ENCODE measurements at places on chromosomes 12 and 14.

DNA sequence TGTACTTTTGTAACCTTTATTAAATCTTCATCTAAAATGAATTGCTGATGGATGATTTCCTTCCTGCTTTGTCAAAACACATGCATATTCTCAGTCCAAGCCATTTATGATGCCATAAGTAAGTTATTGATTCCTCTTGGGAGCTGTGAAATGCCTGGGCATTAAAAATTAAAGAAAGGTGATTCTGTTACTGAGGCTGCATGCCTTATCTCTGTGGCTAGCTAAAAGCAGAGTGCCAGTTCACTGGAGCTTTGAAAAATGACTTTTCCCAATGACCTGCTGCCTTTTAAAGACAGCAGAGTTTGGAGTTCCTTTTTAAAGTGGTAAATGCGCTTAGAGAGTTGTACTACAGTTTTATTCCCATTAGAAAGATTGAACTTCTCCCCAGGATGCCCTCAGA, 152.1 kb downstream of the TMTC2 start:
- no peak for DNase-seq

GRCh38 chr14:36517242-36518030, 2.6 kb downstream of the NKX2-1 start:
- DNase-seq, result no peak

- DNase-seq, result no peak
Measured at GRCh38 chr12:57896115-57896433, 45.3 kb upstream of the ATP23 start.

- DNase-seq, result no peak
Measured at GRCh38 chr12:25590011-25590721, 37.1 kb upstream of the LMNTD1 start.

- DNase-seq, result peak; percentile 69
Measured at GRCh38 chr14:39988939-39989338, 556.7 kb upstream of the FBXO33 start.

DNA sequence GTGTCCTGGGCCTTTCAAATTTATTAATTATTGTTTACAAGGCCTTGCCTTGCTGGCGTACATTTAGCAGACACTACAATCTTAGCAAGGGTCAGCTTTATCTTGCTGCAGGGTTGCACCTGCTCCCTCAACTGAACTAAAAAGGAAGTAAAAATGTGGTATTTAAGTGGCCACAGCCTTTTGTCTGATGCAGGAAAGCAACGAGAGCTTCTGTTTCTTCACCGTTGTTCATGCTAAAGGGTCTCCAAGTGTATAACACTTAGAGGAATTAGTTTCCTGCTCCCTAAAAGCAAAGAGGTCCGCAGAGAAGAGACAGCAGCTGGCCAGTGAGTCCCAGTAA, 62.8 kb upstream of the EGLN3 start:
- DNase-seq, result peak; percentile 70

DNA sequence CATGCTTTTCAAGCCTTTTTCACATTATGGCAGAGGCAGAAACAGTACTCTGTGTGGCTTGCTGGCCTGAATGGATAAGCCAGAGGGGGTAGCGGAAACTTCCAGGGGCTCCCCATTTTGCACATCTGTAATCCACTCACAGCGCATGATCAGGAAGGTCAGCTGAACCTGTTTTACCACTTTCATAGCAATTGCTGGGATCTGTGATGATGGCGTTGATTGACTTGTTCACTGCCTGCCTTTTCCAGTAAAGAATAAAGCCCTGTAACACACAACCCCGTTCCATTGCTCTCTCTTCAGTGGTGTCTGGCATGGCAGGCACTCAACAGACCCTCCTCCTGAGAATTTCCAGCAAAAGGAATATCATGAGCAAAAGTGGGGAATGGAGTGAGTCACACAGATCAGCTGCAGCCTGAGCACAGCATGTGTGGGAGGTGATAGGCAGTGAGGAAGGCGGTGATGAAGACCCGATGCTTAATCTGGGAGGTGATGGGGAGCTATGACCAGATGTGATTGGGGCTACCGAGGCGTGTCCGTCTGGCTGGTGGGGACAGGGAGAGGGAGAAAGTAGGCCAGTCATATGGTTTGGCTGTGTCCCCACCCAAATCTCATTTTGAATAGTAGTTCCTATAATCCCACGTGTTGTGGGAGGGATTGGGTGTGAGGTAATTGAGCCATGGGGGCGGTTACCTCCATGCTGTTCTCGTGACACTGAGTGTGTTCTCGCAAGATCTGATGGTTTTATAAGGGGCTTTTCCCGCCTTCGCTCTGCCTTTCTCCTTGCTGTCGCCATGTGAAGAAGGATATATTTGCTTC, 44.7 kb upstream of the CHST11 start:
- no peak for DNase-seq

GRCh38 chr14:105528586-105529318, 2.4 kb downstream of the TMEM121 start:
- DNase-seq, result no peak

GRCh38 chr14:104600141-104600643, 4.4 kb downstream of the TMEM179 start:
- DNase-seq, result no peak

DNA sequence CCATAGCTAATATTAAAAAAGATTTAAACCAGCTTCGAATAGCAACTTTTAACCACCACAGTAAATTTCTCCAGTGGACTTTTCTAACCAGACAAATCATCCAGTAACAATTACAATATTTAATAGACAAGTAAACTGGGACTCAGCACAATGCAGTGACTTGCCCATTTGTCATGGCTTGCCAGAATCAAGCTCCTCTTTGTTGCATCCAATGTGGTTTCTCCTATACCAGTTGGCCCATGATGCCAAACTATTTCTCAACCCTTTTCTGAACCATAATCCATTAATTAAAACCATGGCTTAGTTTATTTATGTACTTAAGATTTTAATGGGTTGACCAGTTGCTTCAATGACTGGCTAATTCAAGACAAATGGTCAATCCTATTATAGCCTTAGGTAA, 64.4 kb downstream of the DIO2 start:
- DNase-seq, result no peak

GRCh38 chr12:113461666-113462065, 10.0 kb downstream of the LHX5 start:
- peak; percentile 89 for DNase-seq

- DNase-seq, result no peak
Measured at GRCh38 chr12:1644534-1645438, 15.8 kb downstream of the WNT5B start.

DNA sequence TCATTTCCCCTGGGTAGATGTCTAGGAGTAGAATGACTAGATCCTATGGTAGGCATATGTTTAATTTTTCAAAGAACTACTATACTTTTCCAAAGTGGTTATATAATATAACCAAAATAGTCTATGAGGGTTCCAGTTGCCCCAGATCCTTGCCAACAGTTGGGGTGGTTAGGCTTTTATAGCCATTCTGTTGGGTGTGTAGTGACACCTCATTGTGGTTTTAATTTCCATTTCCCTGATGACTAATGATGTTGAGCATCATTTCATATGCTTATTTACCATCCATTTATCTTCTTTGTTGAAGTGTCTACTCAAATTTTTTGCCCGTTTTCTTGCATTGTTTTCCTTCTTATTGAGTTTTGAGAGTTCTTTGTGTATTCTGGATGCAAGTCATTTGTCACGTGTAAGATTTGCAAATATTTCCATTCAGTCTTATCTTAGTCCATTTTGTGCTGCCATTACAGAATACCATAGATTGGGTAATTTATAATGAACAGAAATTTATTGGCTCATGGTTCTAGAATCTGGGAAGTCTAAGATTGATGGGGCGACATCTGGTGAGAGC, 4.7 kb downstream of the SYNE2 start:
- no peak for DNase-seq

DNA sequence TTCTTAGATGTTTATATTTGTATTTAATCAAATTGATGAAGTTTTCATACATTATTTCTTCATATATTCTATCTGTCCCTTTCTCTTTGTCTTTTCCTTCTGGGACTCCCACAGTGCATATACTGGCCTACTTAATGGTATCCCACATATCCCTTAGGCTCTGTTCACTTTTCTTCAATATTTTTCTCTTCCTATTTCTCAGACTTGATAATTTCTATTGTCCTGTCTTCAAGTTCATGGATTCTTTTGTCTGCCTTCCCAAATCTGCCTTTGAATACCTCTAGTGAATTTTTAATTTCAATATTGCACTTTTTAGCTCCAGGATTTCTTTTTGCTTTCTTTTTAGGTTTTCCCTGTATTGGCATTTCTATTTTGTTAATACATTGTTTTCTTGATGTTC, 33.4 kb downstream of the IFT81 start:
- no peak for DNase-seq

GRCh38 chr12:1350055-1350933, 244.1 kb downstream of the FBXL14 start:
- DNase-seq, result no peak

DNA sequence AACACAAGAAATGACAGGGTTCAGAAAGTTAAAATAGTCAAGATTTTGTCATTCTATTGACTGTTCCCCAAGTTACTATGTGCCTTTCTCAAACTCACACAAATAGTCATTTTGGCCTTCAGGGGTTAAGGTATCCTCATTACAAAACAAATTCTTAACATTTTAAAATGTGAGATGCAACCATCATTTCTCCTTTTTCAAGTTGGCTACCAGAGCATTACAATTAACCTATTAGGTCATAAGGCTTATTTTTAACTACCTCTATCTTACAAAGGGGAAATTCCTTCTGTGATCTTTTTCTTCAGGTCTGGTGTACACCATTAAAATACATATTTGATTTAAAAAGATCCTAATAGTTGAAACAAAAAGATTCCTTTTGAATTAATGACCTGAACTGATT, 61.2 kb downstream of the SLC38A1 start:
- DNase-seq, result no peak

- DNase-seq, result no peak
Measured at GRCh38 chr14:32603992-32604565, 275.0 kb downstream of the AKAP6 start.

- no peak for DNase-seq
Measured at GRCh38 chr14:69066396-69067171, 86.3 kb downstream of the DCAF5 start.

- no peak for DNase-seq
Measured at GRCh38 chr14:47785058-47785457, 109.7 kb upstream of the MDGA2 start.

Measured in OCI-M1 (cell line).